ENCODE measurements at places on chromosomes 11 and 22.

- DNase-seq: no peak
Observed at GRCh38 chr11:112614605-112615004, 346.6 kb upstream of the NCAM1 start.

DNA sequence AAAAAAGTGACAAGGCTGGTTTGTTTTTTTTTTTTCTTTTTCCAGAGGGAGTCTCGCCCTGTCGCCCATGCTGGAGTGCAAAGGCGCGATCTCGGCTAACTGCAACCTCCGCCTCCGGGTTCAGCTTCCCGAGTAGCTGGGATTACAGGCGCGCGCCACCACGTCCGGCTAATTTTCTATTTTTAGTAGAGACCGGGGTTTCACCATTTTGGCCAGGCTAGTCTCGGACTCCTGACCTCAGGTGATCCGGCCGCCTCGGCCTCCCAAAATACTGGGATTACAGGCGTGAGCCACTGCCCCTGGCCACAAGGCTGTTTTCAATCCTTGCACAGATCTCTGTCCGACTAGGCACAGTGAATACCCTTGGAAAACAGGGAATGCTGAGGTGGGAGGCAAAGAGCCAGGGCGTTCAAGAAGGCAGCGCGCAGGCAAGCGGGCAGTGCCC is 566 bp downstream of the ATP6V1E1 start:
- DNase-seq: no peak

DNA sequence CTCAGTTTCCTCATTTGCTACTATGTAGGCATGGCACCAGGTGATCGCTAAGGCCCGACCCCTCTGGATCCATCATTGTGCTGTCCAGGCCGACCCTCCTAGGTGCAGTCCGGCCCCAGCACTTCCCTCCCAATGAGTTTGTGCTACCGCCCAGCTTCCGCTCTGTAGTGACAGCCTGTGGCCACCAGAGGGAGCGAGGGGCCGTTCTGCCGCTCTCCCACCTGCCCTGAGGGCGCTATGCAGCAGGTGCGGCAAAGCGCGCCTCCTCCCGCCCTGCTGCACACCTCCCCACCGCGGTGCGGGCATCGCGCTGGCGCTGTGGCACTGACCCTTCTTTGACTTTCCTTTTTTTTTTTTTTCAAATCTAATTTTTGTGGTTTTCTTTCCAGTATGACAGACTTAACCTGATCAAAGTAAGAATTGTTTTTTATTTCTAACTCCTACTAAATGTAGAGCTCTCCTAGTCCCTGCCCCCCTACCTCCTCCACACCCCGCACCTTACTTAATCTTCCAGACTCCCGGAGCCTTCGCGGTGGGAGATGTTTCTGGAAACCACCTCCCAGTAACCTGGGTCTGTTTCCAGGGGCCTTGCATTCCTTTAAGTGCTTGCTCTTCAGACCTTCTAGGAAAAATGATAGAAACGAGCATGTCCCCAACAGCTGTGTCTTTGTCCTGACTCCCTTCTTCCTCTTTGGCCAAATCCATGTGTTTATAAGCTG is 73.7 kb downstream of the SCN3B start:
- peak; percentile 36 for DNase-seq

- no peak for DNase-seq
Observed at GRCh38 chr11:81246941-81247340, 1486.7 kb downstream of the FAM181B start.

GRCh38 chr22:38799265-38800002 is 5.5 kb upstream of the DNAL4 start:
- DNase-seq: no peak

All from immature natural killer cell (primary cell).